ENCODE measurements at places on chromosomes 5 and 9. TPM values are rescaled to one million over a fixed set of nuclear protein-coding genes. Genes with fewer than 3 reads are reported as not detected.

DNA sequence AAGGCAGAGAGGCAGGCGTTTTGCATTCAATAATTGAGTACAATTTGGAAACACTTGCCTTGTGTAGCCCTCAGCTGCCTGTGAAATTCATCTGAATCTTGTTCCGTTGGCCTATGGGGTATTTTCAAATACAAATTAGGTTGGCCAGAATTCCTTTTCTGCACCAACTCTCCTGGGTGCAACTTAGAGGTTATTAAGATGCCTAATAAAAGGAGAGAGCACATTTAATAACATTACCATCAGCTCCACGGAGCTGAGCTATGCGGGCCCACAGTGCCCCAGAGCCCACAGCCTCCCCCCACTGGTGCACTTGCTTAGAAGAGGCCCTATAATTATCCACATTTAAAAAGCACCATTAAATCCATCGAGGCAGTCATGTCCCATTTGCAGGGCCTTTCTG, 367.6 kb upstream of the CLINT1 start:
- H3K36me3 ChIP-seq: no peaks in the 10 kb centered on the region
- DNase-seq: no peak
- H3K4me3 ChIP-seq: no peak overlapping the region
- H3K4me1 ChIP-seq: no peaks in the 10 kb centered on the region

- no peak overlapping the region for H3K27ac ChIP-seq
- H3K27me3 ChIP-seq: no peaks in the 10 kb centered on the region
- H3K36me3 ChIP-seq: no peaks in the 10 kb centered on the region
- H3K4me3 ChIP-seq: no peak overlapping the region
- peaks cover 9% of the 10 kb centered on the region for H3K4me1 ChIP-seq
Measured at GRCh38 chr5:123673107-123673506, 161.1 kb downstream of the CSNK1G3 start.

DNA sequence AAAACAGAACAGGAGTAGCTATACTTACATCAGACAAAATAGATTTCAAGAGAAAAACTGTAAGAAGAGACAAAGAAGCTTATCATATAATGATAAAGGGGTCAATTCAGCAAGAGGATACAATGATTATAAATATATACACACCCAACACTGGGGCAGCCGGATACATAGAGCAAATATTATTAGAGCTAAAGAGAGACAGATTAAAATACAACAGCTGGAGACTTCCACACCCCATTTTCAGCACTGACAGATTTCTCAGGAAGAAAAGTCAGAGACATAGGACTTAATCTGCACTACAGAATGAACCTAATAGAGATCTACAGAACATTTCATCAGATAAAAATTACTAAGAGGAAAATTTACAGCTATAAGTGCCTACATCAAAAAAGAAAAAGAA, 35.7 kb downstream of the OXCT1 start:
- no peaks in the 10 kb centered on the region for H3K27me3 ChIP-seq
- no peak for DNase-seq
- no peaks in the 10 kb centered on the region for H3K4me1 ChIP-seq
- H3K36me3 ChIP-seq: peaks cover 6% of the 10 kb centered on the region
- no peak overlapping the region for H3K27ac ChIP-seq

- no peak overlapping the region for H3K27ac ChIP-seq
- H3K27me3 ChIP-seq: no peaks in the 10 kb centered on the region
- H3K36me3 ChIP-seq: no peaks in the 10 kb centered on the region
- no peak overlapping the region for H3K4me3 ChIP-seq
- no peak for DNase-seq
- no peaks in the 10 kb centered on the region for H3K4me1 ChIP-seq
Measured at GRCh38 chr5:93748875-93749397, 7.5 kb upstream of the POU5F2 start.

The WDR38 gene
- 28.9 TPM for total RNA-seq

DNA sequence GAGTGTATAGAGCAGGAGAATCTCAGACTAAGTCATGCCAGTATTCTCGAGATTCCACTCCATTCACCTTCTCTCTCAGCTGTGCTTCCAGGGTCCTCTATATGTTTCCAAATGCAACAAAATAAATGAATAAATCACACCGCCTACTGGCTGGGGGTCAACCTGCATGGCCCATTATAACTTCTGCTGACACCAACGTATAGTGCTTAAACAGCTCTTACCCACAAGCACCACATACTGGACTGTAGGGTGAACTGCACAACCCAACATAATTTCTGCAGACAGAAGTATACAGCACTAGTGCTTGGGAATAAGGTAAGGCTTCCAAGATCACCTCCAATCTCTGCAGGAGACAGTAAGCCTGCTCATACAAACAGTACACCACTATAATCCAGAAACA, 33.1 kb upstream of the HTR4 start:
- H3K36me3 ChIP-seq: no peaks in the 10 kb centered on the region
- H3K4me3 ChIP-seq: no peak overlapping the region
- H3K27ac ChIP-seq: no peak overlapping the region
- no peaks in the 10 kb centered on the region for H3K4me1 ChIP-seq

DNA sequence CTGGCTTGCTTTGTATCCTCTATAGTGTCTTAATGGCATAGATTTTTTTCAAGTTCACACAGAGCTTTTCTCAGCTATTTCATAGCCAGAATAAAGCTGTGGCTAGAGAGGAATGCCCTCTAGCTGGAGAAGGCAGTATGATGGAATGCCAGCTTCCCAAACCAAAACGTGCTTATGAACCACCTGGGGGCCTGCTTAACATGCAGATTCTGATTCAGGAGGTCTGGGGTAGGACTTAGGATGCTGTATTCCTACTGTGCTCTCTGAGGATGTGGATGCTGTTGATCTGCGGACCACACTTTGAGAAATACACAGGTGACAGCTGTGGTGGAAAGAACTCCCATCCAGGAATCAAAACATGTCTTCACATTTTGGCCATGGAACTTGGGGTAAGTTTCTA, 49.9 kb upstream of the DPYSL3 start:
- no peaks in the 10 kb centered on the region for H3K27me3 ChIP-seq
- H3K4me1 ChIP-seq: peaks cover 5% of the 10 kb centered on the region
- H3K36me3 ChIP-seq: no peaks in the 10 kb centered on the region
- DNase-seq: peak; percentile 20
- H3K27ac ChIP-seq: no peak overlapping the region

- H3K4me3 ChIP-seq: no peak overlapping the region
- H3K27ac ChIP-seq: no peak overlapping the region
- no peaks in the 10 kb centered on the region for H3K27me3 ChIP-seq
- peak; percentile 89 for DNase-seq
- no peaks in the 10 kb centered on the region for H3K4me1 ChIP-seq
Measured at GRCh38 chr9:13898957-13899356, 415.0 kb downstream of the NFIB start.

DNA sequence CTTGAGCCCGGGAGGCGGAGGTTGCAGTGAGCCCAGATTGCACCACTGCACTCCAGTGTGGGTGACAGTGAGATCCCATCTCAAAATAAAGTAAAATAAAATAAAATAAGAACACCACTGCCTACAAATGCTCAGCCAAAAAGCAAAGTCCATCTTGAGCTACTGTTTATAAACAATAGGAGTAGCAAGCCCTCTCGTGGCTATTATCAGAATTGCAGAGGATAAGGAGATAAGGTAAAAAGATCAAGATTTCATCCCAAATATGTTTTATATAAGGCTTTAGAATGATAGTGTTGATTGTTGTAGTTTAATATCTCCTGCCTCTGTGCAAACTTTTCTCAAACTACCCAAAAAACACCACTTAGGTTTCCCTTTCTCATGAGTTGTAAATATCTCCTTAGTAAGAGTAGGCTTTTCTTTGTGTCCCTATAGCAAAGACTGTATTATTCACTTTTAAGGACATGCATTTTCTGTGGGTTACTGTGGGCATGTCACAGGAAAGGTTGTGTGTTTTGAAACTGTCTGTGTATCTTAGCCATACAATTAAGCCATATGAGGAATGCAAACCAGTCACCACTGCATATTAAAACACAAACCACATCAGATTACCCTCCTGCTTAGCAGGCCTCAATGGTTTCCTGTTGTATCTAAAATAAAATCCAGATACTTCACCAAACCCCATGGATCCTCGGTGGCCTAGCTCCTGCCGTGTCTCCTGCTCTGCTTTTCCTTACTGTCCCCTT, 31.8 kb upstream of the CKS2 start:
- no peak overlapping the region for H3K4me3 ChIP-seq
- H3K4me1 ChIP-seq: no peaks in the 10 kb centered on the region
- no peak overlapping the region for H3K27ac ChIP-seq
- DNase-seq: no peak

GRCh38 chr5:168311061-168311566, 19.7 kb downstream of the WWC1 start:
- no peaks in the 10 kb centered on the region for H3K36me3 ChIP-seq
- peaks cover 16% of the 10 kb centered on the region for H3K4me1 ChIP-seq
- DNase-seq: no peak

DNA sequence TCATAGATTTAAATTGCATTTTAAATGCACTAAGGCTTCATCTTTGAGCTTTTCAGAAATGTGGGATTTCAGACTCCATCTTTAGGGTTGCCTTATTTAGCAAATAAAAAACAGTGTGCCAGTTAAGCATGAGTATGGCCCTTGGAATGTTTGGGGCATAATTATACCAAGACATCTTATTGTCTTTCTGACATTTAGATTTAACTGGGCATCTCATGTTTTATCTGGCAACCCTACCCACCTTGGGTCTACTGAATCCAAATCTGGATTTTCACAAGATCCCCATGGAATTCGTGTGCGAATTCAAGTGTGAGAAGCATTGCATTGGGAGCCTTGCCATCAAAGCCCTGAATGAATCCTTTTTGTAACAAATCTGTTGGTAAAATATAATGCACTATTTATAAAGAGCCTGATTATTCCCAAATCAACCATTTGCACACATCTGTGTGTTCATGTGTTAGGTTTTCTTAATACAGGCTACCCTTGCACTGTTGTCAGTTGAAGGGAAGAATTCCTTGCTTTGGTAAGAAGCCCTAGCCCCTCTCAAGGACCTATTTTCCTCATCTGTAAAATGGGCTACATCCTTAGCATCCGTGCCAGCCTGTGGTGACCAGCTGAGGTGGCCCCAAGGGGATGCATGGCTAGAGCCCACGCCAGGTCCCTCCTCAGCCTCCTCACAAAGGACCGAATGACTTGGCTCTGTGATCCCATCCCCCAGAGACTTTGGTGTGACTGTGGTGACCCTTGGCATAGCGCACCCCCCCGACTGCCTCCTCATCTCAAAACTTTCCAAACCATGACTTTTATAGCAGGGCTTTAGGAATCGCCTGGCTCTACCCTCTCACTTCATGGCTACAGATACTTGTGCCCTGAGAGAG, 8.1 kb downstream of the GSN start:
- no peaks in the 10 kb centered on the region for H3K27me3 ChIP-seq
- H3K4me1 ChIP-seq: peaks cover 7% of the 10 kb centered on the region
- no peak overlapping the region for H3K27ac ChIP-seq
- H3K4me3 ChIP-seq: no peak overlapping the region
- DNase-seq: no peak

DNA sequence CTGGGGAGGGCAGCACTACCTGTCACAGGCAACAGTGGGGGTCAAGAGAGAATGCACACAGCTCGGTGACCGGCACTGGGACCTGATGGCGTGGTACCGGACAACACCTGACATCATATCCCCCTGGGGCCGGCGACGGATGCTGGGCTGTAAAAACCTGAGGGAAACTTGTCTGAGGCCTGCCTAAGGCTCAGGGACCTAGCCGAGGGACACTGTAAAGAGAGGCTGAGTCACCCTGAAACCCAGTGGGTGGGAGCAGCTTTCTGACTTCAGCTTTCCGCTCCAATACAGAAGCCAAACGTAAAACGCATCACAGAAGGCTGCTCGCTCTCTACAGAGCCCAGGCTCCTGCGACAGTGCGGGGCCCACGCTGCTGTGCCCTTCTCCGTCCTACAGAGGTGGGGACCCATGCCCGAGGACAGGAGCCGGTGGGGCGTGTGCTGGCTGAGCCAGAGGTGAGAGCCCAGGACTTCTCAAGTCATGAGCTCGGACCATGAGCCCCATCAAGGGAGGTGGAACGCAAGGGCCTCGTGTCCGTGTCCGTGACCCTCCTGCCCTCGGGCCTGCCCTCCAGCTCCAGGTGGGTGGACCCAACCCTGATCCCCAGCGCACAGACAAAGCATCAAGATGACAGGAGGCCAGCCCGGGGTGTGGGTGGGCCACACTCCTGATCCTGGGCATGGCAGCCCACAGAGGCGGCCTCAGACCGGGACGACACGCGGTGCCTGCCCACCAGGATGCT, 5.3 kb downstream of the RALGDS start:
- no peaks in the 10 kb centered on the region for H3K27me3 ChIP-seq
- H3K4me1 ChIP-seq: peaks cover 10% of the 10 kb centered on the region
- H3K27ac ChIP-seq: peak overlapping the region; percentile 66
- no peak for DNase-seq
- H3K4me3 ChIP-seq: no peak overlapping the region

GRCh38 chr5:140084541-140084940, 29.4 kb upstream of the PURA start:
- H3K4me1 ChIP-seq: no peaks in the 10 kb centered on the region
- DNase-seq: no peak
- H3K4me3 ChIP-seq: no peak overlapping the region
- H3K27me3 ChIP-seq: no peaks in the 10 kb centered on the region

The DBH gene
- 0.06 TPM for total RNA-seq

The RORB gene
- total RNA-seq: 0.40 TPM

- H3K4me3 ChIP-seq: no peak overlapping the region
- no peak overlapping the region for H3K27ac ChIP-seq
- H3K27me3 ChIP-seq: peaks cover 12% of the 10 kb centered on the region
- H3K36me3 ChIP-seq: no peaks in the 10 kb centered on the region
- no peaks in the 10 kb centered on the region for H3K4me1 ChIP-seq
- DNase-seq: no peak
Measured at GRCh38 chr5:137233726-137234125, 265.4 kb downstream of the SPOCK1 start.

The OR1N2 gene
- not detected for total RNA-seq

DNA sequence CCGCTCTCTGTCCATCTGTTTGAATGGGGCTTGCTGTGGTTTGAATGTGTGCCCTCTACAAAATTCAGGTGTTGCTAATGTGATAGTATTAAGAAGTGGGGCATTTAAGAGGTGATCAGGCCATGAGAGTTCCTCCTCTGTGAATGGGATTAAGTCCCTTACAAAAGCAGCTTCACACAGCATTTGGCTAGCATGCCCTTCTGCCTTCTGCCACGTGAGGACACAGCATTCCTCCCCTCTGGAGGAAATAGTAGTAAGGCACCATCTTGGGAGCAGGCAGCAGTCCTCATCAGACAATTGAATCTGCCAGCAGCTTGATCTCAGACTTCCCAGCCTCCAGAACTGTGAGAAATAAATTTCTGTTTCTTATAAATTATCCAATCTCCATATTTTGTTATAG, 540.2 kb downstream of the CSNK1G3 start:
- H3K4me3 ChIP-seq: no peak overlapping the region
- DNase-seq: no peak

GRCh38 chr9:93397661-93398373, 53.7 kb upstream of the FAM120A start:
- H3K36me3 ChIP-seq: no peaks in the 10 kb centered on the region
- H3K27ac ChIP-seq: no peak overlapping the region
- H3K27me3 ChIP-seq: no peaks in the 10 kb centered on the region
- no peak overlapping the region for H3K4me3 ChIP-seq
- H3K4me1 ChIP-seq: peaks cover 8% of the 10 kb centered on the region

GRCh38 chr5:143199161-143199560, 204.3 kb downstream of the NR3C1 start:
- no peaks in the 10 kb centered on the region for H3K36me3 ChIP-seq
- DNase-seq: no peak
- H3K4me1 ChIP-seq: peaks cover 28% of the 10 kb centered on the region
- no peaks in the 10 kb centered on the region for H3K27me3 ChIP-seq

The IL5 gene
- total RNA-seq: not detected

The PTPN3 gene
- total RNA-seq: 16.9 TPM

The IFNA13 gene
- total RNA-seq: not detected
